ENCODE measurements at places on chromosomes 1 and 21. TPM values are rescaled to one million over a fixed set of nuclear protein-coding genes. Genes with fewer than 3 reads are reported as not detected.

DNA sequence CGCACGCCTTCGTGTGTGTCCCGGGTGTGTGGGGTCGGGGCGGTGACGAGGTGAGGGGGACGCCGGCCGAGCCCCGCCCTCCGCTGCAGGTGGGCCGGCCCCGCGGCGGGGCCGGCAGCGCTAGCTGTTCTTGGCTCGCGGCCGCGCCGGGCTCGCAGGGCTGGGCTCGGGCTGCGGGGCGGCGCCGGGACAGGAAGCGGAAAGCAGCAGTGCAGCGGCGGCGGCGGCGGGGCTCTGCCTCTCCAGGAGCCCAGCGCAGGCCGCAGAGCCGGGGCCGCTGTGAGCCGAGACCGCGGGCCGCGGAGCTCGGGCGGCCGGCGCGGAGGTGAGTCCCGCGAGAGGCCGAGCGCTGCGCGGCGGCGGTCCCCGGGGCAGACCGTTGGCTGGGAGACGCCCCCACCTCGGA lies at the start of gene VANGL1:
TSS of gene VANGL1 (plus strand) at position 209 of the 406 bp plus-strand sequence. CDS start 9,444 bp downstream, outside the sequence.
- peak; percentile 88 for DNase-seq

- DNase-seq: no peak
Observed at GRCh38 chr1:53486395-53487026, 27.3 kb downstream of the DMRTB1 start.

DNA sequence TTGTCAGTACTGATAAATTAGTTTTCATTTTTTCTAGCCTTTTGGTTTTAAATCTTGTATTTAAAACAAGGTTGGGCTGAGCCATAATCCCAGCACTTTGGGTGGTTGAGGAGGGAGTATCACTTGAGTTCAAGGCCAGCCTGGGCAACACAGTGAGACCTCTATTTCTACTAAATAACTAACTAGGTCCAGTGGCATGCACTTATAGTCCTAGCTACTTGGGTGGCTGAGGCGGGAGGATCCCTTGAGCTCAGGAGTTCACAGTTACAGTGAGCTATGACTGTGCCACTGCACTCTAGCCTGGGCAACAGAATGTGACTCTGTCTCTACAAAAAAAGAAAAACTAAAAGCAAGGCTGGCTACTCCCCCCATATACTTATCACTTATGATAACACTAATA lies 21.5 kb upstream of the TTC39A start:
- DNase-seq: no peak

- DNase-seq: no peak
Observed at GRCh38 chr1:41907446-41907845, 11.3 kb downstream of the HIVEP3 start.

GRCh38 chr1:10108134-10108663 lies 75.4 kb downstream of the UBE4B start:
- no peak for DNase-seq

DNA sequence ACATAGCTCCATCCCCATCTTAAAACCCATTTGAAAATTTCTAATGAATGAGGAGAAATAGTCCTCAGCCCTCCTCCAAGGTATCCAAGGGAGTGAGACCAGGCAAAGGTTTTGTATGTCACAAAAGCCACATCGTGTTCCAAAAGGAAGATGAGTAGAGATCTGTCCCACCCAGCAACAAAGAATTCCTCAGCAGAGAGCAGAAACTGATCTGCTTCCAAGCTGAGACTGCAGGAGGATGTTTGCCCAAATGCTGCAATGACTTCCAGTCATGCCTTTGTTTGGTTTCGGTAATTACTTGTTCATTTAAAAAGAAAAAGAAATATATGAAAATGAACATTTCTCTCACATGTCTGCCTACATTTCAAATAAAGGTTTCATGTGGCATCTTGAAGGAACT lies 186.9 kb downstream of the SETD4 start:
- DNase-seq: no peak

- no peak for DNase-seq
Observed at GRCh38 chr1:58839147-58839795, 55.4 kb upstream of the JUN start.

Gene USP24
- total RNA-seq: 36.8 TPM

Gene TNFRSF1B
- 42.8 TPM for total RNA-seq

Gene FMOD
- total RNA-seq: 17.9 TPM

Measured in heart left ventricle (tissue), 16 donors.